Tongue (tissue), 3 donors: ENCODE measurements at places on chromosomes 6 and 20. TPM values are rescaled to one million over a fixed set of nuclear protein-coding genes. Genes with fewer than 3 reads are reported as not detected.

DNA sequence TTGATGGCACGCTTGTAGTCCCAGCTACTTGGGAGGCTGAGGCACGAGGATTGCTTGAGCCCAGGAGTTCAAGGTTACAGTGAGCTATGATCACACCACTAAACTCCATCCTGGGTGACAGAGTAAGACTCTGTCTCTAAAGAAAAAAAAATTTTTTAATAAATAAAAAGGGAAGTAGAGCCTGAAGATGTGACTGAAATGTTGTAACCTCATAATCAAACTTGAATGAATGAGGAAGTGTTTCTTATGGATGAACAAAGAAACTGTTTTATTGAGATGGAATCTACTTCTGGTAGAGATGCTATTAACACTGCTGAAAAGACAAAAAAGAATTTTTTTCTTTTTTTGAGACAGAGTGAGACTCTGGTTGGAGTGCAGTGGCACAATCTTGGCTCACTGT, 6.7 kb downstream of the MAK start:
- no peak for DNase-seq

DNA sequence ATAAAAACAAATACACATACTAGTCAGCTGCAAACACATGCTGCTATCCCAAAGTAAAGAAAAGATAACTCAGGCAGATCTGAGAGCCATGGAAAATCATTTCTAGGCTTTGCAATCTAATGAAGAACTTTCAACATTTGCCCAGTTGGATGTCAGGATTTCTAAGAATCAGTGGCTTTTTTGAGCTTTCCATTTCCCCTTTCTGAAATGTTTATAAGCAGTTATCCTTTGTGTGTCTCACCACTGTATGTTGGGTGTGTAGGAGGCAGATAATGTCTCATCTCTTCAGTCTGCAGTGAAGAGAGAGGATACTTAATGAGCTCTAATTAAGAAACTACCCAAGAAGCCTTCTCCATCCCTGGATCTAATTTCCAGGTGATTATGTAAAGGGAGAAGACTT, 43.6 kb downstream of the RGS17 start:
- no peak for DNase-seq

DNA sequence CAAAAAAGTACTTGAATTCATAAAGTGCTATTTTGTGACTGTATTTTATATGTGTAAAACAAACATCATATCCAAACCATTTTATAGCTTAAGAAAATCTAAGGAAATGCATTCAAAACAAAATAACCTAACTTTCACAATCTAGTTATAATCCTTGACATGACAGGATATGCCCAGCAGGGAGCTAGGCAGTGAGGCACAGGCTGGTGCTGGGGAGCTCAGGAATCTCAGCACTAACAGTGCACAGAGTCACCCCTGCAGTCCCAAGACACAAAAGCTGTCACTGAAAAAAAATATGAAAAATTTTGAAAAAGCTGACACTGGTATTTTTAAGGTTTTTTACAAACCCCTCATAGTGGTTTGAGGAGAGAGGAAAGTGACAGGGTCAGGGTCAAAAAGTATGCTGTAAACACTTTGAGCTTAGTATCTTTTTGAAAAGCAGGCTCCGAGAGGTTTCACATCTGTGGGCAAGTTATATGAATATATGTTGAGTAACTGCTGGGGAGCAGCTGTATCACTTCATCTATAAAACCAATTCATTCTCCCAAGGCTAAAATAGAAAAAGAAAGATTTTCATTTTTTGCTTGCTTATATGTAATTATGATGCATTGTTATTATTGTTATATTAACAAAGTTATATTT, 24.1 kb downstream of the LGSN start:
- DNase-seq = no peak

- DNase-seq = no peak
These were observed 22.6 kb upstream of the RUNX2 start for GRCh38 chr6:45305546-45305945.

DNA sequence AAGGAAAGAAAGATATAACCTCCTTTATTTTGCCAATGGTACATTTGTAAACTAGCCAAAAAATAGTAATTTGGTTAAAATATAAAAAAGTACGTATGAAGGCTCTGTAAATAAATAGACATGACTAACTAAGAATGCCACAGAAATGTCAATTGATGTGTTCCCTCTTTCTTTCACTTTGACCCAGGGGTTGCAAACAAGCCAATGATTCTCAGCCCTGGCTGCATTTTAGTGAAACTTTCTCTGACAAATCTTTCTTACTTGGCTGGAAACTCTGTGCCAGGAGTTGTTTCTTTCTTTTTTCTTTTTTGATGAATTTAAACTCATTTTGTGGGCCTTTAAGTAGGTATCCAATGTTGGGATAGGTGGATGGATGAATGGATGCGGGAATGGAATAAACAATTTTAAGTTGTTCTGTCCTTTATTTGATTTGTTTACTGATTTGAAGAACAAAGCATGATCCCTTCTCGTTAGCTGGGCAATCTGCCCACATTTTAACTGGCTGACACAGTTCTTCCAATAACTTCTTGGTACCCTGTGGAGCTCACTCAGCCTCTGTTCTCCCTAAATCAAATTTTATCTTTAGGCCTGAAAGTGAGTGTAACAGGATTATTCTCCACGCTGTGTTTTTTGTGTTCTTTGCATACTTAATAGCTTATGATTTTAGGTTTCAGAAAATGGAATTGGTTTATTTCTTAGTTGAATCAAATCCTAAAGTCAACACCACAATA, 58.6 kb upstream of the GCLC start:
- DNase-seq = peak; percentile 27

GRCh38 chr6:106363401-106364138, 3.1 kb downstream of the CRYBG1 start:
- DNase-seq = no peak

GRCh38 chr20:35341366-35342028, 49.3 kb upstream of the FAM83C start:
- DNase-seq = no peak

GRCh38 chr20:36096435-36096834, 58.1 kb upstream of the EPB41L1 start:
- no peak for DNase-seq

DNA sequence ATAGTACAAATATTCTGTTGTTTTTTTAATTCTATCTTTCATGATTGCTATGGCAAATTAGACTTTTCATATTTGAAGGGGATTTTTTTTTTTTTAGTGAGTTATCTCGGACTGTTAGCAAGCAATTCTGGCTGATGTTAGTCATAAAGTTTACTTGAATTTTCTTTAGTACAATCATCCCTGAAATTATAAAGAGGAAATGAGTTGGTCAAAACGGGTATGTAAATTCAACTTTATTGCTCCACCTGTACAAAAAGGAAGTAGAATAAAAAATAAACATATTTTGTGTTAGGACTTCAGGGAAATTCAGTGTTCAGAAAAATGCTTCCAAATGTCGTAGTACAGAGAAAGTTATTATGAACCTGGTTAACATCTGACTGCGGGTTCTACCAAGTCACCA, 40.3 kb downstream of the PPP1R14C start:
- no peak for DNase-seq

GRCh38 chr6:163640641-163641040, 226.1 kb downstream of the QKI start:
- DNase-seq = no peak

- DNase-seq = no peak
These were observed 8.3 kb downstream of the RIPOR2 start for GRCh38 chr6:24927277-24927955.

- DNase-seq = no peak
These were observed 1.6 kb downstream of the REM1 start for GRCh38 chr20:31476643-31477215.

GRCh38 chr6:46963626-46964025, 41.9 kb upstream of the ADGRF5 start:
- no peak for DNase-seq

GRCh38 chr6:148351309-148351708, 8.7 kb downstream of the SASH1 start:
- DNase-seq = no peak

GRCh38 chr6:56902641-56903464, 52.1 kb upstream of the BEND6 start:
- peak; percentile 94 for DNase-seq

DNA sequence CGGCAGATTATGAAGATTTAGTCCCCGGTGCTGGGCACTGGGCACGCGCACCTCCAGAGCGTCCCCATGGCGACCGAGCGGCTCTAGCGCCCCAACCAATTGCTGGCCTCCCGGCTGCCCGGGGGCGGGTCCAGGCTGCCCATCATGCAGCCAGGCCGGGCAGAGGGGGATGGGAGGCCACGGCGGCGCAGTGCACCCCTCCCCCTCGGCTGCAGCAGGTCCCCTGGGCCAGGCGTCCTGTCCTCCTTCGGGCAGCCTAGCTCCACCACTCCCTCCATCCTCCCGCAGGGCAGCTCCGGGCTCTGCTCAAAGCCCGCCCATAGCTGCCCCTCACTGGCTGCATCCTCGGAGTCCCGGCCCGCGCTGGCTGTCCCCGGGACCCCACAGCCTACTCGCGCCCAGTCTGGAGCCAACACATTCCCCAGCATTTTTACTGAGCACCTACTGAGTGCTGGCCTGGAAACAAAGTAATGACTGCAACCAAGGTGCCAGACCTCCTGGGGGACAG, 99.4 kb downstream of the ASXL1 start:
- DNase-seq = peak; percentile 71

DNA sequence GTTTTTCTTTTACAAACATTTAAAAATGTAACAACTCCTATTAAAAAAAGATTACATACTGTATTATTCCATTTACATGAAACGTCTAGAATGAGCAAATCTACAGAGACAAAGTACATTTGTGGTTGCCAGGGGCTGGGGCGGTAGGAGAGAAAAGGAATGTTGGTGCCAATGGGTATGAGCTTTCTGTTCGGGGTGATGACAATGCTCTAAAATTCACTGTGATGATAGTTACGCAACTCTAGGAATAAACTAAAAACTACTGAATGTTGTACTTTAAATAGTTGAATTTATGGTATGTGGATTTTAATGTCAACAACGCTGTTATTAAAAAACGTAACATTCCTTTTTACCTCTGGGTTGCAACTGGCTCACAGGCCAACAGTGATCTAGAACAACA, 211.1 kb downstream of the GMDS start:
- no peak for DNase-seq

DNA sequence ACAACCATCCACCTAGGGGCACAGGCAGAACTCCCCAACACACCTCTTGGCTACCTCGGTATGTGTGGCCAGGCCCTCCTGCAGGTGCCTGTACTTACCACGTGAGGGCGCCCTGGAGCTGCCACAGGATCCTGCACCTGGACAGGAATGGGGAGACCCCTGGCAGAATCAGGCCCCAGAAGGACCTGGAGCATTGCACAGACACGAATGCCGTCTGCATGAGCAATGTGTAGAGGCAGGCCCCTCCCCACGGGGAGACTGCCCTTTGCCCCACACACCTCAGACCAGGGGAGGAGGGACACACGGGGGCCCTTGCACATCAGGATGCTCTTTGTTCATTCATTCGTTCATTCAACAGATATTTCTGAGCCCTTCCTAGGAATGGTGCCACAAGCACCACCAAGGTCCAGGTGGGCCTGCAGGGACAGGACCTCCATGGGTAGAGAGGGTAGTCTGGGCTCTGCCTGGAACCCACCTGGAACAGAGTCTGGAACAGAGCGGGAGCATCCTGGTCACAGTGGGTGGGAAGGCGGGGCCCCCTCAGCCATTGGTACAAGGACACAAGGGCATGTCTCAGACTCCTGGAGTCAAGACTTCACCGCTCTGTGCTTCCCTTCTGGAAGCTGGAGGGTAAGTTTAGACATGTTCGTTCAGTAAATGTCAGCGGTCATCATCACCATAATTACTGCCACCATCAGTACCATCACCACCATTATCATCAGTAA, 32.3 kb downstream of the YTHDF1 start:
- DNase-seq = peak; percentile 25

DNA sequence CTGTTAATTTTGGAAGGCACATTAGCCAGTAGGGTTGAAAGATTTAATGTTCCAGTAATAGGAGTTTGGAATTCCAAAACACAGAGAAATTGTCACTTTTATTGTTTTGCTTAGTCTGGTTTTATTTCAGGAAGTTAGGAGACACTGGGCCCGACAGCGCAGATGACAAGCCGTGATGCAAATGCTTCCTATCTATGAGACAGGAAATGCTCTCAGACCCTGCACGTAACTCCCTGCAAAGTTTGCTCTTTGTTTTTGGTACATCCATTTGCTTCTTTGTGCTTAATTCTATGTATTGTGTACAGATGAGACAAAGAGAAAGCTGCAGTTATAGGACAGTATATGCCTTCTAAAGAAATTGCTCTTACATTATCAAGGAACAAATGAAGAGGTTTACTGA, 201.6 kb upstream of the SGK1 start:
- peak; percentile 26 for DNase-seq

DNA sequence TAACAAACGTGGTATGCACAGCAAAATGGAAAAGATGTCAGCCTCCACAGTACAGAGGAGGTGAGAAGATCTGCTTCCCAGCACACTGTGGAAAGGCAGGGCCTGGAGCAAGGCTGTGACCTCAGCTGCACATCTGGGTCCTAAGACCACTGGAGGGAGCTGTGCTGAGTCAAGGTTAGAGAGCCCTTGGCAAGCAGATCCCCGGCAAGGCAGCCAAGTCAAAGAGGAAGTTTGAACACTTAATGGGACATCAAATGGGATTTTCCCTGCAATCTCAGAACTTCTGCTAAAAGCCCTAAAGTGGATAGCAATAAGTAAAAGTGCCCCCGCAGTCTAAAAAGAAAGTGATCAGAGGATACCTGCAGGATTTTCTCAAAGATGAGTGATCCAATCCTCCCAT, 39.5 kb downstream of the UNC5CL start:
- no peak for DNase-seq

- no peak for DNase-seq
These were observed 7.3 kb downstream of the EDN1 start for GRCh38 chr6:12297363-12298016.

DNA sequence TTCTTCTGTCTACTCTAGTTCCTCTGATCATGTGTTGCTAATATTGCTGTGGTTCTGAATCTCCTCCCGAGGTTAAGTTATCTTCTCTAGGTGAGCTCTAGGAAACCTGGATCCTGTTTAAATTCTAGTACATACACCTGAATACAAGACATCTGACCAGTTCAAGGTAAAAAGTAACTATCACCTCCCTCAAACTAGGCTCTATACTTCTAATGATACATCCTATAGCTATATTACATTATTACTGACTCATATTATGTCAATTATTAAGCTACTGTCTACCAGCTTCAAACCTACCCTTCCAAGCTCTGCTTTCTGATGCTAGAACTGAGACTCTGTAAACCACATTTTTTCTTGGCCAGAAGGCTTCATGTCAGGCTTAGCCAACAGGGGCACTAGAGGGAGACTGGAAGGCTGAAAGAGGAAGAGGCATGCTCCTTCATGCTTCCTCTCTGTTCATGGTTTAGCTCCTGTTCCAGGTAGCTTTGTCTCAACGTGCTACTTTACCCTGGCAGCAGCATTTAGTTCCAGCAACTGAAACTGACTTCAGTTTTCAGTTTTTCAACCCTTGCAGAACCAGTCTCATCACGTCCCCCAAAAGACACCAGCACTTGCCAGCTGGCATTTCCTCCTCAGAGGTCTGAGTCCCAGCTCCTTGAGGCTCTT, 148.4 kb upstream of the TOP1 start:
- no peak for DNase-seq

The PNPLA1 gene
- total RNA-seq = not detected

The TOP1 gene
- 33.6 TPM for total RNA-seq

The FERMT1 gene
- total RNA-seq = 5.5 TPM

The ADAM33 gene
- 52.6 TPM for total RNA-seq

The RAB23 gene
- total RNA-seq = 38.7 TPM

The MRPS18B gene
- total RNA-seq = 60.1 TPM

The BIRC7 gene
- 0.31 TPM for total RNA-seq

The HLA-DRA gene
- total RNA-seq = 43.7 TPM

The KCNK15 gene
- 0.41 TPM for total RNA-seq

The STX11 gene
- 2.8 TPM for total RNA-seq

The MAPK14 gene
- 67.9 TPM for total RNA-seq

The FLRT3 gene
- 12.9 TPM for total RNA-seq

The PROKR2 gene
- total RNA-seq = not detected

The ANKRD66 gene
- 0.31 TPM for total RNA-seq

The MAS1 gene
- total RNA-seq = not detected
